Fibroblast of lung (primary cell): ENCODE measurements at places on chromosomes 13 and 19. TPM values are rescaled to one million over a fixed set of nuclear protein-coding genes. Genes with fewer than 3 reads are reported as not detected.

DNA sequence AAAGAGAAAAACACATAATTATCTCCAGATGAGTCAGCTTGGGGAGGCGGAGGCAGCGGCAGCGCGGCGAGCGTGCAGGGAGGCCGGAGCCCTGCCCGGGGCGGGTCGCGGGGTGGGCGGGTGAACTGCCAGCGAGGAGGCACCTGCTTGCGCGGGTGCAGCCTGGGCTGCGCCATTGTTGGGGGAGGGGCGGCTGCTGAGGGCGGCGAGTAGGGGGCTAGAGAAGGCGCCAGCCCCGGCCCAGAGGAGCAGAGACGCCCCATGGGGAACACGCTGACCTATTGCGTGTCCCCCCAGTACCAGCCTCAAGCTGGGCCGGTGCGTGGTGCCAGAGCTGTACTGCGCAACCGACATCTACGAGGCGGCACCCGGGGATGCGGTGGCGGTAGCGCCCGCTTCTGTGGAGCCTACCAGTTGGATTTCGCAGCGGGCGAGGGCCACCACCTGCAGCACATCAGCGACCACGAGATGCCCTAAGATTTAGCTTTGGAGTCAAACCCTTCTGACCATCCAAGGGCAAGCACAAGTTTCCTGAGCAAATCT lies 16.7 kb downstream of the ZNF100 start:
- H3K4me1 ChIP-seq: no peaks in the 10 kb centered on the region
- no peaks in the 10 kb centered on the region for H3K27me3 ChIP-seq
- DNase-seq: no peak
- no peak overlapping the region for H3K27ac ChIP-seq

The ITGBL1 gene
- total RNA-seq: 19.0 and 45.1 TPM in 2 replicates

GRCh38 chr19:6828306-6828697 lies 55.8 kb downstream of the VAV1 start:
- no peak overlapping the region for H3K4me3 ChIP-seq
- H3K36me3 ChIP-seq: no peaks in the 10 kb centered on the region
- DNase-seq: no peak
- H3K27ac ChIP-seq: no peak overlapping the region

The ICAM3 gene
- total RNA-seq: 4.3 and 5.1 TPM in 2 replicates

The KASH5 gene
- not detected in 2 replicates for total RNA-seq

The TGFBR3L gene
- total RNA-seq: 1.0 and 1.3 TPM in 2 replicates

- H3K4me1 ChIP-seq: peaks cover 2% of the 10 kb centered on the region
- no peak for DNase-seq
- no peak overlapping the region for H3K4me3 ChIP-seq
- H3K27ac ChIP-seq: no peak overlapping the region
- no peaks in the 10 kb centered on the region for H3K27me3 ChIP-seq
- H3K36me3 ChIP-seq: no peaks in the 10 kb centered on the region
Measured at GRCh38 chr13:110089815-110090214, 217.1 kb downstream of the COL4A1 start.

The TPP2 gene
- total RNA-seq: 58.3 and 60.3 TPM in 2 replicates

- no peaks in the 10 kb centered on the region for H3K4me1 ChIP-seq
- H3K27me3 ChIP-seq: no peaks in the 10 kb centered on the region
- H3K36me3 ChIP-seq: no peaks in the 10 kb centered on the region
Measured at GRCh38 chr19:7355871-7356270, 7.1 kb downstream of the ARHGEF18 start.

GRCh38 chr19:6997679-6998445 lies 23.4 kb downstream of the MBD3L2B start:
- no peak overlapping the region for H3K27ac ChIP-seq
- no peak overlapping the region for H3K4me3 ChIP-seq
- H3K36me3 ChIP-seq: no peaks in the 10 kb centered on the region
- DNase-seq: no peak

- no peaks in the 10 kb centered on the region for H3K4me1 ChIP-seq
- H3K4me3 ChIP-seq: no peak overlapping the region
- H3K27ac ChIP-seq: no peak overlapping the region
- no peak for DNase-seq
Measured at GRCh38 chr19:21626924-21627697, 121.7 kb downstream of the ZNF429 start.

GRCh38 chr13:36344886-36345437 lies 1.2 kb downstream of the SPART start:
- H3K36me3 ChIP-seq: no peaks in the 10 kb centered on the region
- H3K27me3 ChIP-seq: no peaks in the 10 kb centered on the region
- H3K27ac ChIP-seq: peak overlapping the region; percentile 100
- DNase-seq: no peak
- H3K4me3 ChIP-seq: peak overlapping the region; percentile 97
